Thoracic aorta (tissue), 2 donors: ENCODE measurements at places on chromosomes 16 and 17.

- H3K4me1 ChIP-seq: peaks cover 24% of the 10 kb centered on the region
- H3K27ac ChIP-seq: no peak overlapping the region
- H3K36me3 ChIP-seq: no peaks in the 10 kb centered on the region
- no peak overlapping the region for H3K4me3 ChIP-seq
Observed at GRCh38 chr16:82259731-82260130, 89.7 kb upstream of the MPHOSPH6 start.

DNA sequence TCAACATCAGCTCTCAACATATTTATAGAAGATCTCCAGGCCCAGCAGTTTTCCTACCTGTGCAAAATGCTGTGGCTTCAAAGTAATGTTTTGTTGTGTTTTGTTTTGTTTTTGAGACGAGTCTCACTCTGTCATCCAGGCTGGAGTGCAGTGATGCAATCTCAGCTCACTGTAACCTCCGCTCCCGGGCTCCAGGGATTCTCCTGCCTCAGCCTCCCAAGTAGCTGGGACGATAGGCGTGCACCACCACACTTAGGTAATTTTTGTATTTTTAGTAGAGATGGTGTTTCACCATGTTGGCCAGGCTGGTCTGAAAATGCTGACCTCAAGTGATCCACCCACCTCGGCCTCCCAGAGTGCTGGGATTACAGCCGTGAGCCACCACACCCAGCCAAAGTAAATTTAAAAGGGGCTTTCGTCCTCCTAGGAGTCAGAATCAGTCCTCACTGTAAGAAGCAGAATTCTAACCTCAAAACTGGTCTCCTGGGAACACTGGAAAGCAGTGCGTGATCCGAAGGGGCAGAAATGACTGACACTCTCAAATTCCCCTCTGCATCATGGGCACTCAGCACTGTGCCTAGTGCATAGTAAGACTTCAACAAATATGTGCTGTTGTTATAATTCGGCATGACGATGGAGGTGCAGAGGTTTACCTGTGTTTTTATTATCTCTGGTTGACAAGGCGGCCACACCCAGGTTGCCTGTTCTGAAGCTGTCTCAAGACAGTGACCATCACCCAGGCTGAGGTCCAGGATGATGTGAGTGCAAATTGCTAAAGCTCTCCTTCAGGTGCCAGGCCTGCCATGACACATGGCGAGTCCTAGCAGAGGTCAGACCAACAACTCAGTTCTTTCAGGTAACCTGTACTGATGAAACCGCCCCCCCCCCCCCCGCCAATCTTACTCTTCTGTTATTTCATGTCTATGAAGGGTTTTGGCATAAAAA is 59.8 kb downstream of the ADCY9 start:
- H3K4me1 ChIP-seq: peaks cover 14% of the 10 kb centered on the region
- no peak overlapping the region for H3K27ac ChIP-seq
- H3K36me3 ChIP-seq: no peaks in the 10 kb centered on the region
- no peak for DNase-seq
- H3K27me3 ChIP-seq: no peaks in the 10 kb centered on the region
- H3K4me3 ChIP-seq: no peak overlapping the region

DNA sequence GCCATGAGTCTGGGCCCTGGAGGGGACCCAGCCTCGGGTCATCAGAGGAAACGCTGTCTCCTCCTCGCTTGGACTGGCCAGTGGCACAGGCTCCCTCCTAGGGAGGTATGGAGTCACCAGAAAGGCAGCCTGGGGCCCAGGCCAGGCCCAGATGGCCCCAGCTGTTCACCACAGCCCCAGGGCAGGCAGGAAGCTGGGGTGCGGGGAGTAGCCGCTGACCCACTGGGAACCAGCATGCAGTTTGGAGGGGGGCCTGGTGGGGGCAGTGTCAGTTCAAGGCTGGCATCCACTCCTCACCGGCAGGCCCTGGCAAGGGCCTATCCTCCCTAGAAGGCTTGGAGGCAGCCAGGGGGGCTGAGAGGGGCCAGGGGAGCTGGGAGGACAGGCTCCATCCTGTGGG is 48.8 kb downstream of the SDK2 start:
- no peak overlapping the region for H3K27ac ChIP-seq
- no peaks in the 10 kb centered on the region for H3K36me3 ChIP-seq
- no peak for DNase-seq

GRCh38 chr16:50458667-50459495 is 89.3 kb upstream of the NKD1 start:
- no peaks in the 10 kb centered on the region for H3K36me3 ChIP-seq
- DNase-seq: no peak
- H3K27me3 ChIP-seq: no peaks in the 10 kb centered on the region
- H3K4me1 ChIP-seq: no peaks in the 10 kb centered on the region
- no peak overlapping the region for H3K4me3 ChIP-seq
- H3K27ac ChIP-seq: no peak overlapping the region

DNA sequence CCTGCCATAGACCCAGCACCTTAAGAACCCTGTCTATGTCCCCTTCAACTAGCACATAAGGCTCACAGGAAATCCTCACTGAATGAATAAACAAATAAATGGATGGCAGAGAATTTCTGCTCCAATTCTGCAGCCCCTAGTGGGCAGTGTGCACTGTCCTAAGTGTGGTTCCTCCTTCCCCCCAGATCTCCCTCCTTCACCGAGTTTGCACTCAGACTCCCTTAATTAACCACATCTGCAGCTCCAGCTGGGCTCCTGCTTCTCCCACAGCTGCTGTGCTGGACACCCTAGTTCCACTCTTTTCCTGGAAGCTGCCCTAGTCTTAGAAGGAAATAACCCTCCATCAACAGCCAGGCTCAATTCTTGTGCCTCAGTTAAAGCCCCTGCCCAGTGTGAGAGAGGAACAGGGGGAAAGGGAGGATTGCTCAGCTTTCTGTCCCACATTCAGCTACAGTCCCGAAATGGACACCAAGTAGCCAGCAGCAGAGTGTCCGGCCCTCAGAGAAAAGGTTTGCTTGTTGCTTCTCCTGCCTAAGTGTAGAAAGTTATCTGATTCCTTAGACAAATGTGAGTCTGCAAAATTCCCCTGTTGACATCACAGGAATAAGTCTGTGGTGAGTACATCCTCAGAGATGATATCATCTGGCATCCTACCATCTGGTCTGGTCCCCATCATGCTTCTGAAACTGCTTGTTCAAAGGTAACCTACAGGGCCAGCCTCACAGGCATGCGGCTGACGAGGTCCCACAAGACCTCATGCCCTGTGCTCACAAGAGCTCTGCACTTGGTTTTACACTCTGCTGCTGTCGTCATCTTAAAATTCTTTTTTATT is 12.3 kb downstream of the LRRC3C start:
- H3K4me1 ChIP-seq: no peaks in the 10 kb centered on the region
- H3K27ac ChIP-seq: no peak overlapping the region
- no peaks in the 10 kb centered on the region for H3K36me3 ChIP-seq
- H3K27me3 ChIP-seq: no peaks in the 10 kb centered on the region

- H3K27me3 ChIP-seq: no peaks in the 10 kb centered on the region
- peaks cover 23% of the 10 kb centered on the region for H3K36me3 ChIP-seq
- no peak overlapping the region for H3K4me3 ChIP-seq
- no peak for DNase-seq
- peaks cover 44% of the 10 kb centered on the region for H3K4me1 ChIP-seq
- peak overlapping the region; percentile 34 for H3K27ac ChIP-seq
Observed at GRCh38 chr17:1100382-1100781, 79.4 kb downstream of the ABR start.
